Anterior cingulate cortex (tissue), 58 donors: ENCODE measurements at places on chromosomes 16 and 17.
A peak's percentile ranks its signal among the peaks of the same experiment; 100 is the strongest.

DNA sequence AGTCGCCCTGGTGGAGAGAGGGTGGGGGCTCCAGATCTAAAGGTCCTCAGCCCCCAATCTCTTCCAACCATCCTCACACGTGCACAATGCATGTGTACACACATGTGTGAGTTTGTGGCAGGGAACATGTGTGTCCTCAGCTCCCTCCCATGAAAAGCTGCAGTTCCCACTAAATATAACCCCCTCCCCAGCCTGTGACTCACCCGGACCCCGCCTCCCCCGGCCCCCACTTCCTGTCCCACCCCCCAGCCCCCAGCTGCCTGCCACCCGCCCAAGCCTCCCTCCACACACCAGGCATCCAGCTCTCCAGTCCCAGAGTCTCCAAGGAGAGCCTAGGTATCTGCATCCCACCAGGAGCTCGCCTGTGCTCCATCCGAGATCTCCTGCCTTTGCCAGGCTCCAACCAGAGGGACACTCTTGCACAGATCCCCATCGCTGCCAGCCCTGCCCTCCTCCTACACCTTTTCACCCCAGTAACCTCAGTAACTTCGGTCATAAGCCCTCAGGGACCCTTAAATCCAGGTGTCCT is 3.9 kb downstream of the DLG4 start:
- no peak for DNase-seq

DNA sequence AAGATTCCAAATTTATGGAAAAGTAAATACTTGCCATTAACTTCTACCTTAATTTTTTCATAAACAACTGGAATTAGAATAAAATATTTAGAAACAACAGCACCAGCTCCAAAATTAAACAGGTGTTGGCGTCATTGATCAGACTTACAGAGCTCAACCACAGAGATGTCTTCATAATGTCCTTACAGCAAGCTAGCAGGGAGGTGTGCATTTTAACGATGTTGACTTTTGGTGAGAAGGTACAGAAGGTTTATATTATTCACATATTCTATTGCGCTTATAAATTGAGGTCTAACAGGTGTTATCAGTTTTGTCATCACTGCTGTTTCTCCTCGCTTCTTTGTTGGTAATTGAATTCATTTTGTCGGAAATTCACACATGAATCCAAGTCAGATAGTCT is 226.2 kb upstream of the CA10 start:
- no peak for DNase-seq

GRCh38 chr16:71479420-71479819 is 9.7 kb downstream of the ZNF19 start:
- DNase-seq = no peak

DNA sequence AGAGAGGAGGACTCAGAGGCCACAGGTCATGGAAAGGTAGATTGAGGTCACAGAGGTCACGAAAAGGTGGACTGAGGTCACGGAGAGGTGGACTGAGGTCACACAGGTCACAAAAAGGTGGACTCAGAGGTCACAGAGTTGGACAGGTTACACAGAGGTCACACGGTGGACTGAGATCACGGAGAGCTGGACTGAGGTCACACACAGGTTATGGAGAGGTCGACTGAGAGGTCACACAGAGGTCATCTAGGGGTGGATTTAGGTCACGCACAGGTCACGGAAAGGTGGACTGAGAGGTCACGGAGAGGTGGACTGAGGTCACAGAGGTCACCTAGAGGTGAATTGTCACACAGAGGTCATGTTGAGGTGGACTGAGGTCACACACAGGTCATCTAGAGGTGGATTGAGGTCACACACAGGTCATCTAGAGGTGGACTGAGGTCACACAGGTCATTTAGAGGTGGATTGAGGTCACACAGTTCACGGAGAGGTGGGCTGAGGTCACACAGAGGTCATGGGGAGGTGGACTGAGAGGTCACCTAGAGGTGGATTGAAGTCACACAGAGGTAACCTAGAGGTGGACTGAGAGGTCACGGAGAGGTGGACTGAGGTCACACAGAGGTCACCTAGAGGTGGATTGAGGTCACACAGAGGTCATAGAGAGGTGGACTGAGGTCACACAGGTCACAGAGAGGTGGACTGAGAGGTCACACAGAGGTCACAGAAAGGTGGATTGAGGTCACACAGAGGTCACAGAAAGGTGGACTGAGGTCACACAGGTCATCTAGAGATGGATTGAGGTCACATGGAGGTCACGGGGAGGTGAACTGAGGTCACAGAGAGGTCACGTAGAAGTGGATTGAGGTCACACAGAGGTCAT is 26.7 kb upstream of the JPT2 start:
- DNase-seq = no peak

DNA sequence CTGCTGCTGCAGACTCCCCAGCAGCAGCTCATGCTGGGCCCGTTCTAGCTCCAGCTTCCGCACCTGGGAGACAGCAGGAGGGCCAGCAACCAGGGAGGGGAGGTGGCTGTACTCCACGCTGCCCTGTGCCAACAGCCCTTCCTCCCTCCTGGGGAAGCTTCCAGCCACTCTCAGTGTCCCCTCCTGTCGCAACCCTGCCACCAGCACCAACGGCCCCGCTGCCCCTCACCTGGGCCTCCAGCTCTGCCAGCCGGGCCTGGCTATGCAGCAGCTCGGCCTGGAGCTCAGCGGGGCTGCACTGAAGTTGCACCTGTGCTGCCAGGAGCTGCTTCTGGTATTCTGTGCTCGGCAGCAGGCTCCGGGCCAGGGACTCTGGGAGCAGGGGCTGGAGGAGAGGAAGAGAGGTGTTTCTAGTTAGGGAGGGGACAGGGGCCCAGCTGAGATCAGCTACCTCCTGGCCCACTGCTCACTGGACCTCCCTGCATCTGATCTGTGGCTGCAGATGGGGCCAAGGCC is 15.4 kb upstream of the MRPL38 start:
- no peak for DNase-seq

DNA sequence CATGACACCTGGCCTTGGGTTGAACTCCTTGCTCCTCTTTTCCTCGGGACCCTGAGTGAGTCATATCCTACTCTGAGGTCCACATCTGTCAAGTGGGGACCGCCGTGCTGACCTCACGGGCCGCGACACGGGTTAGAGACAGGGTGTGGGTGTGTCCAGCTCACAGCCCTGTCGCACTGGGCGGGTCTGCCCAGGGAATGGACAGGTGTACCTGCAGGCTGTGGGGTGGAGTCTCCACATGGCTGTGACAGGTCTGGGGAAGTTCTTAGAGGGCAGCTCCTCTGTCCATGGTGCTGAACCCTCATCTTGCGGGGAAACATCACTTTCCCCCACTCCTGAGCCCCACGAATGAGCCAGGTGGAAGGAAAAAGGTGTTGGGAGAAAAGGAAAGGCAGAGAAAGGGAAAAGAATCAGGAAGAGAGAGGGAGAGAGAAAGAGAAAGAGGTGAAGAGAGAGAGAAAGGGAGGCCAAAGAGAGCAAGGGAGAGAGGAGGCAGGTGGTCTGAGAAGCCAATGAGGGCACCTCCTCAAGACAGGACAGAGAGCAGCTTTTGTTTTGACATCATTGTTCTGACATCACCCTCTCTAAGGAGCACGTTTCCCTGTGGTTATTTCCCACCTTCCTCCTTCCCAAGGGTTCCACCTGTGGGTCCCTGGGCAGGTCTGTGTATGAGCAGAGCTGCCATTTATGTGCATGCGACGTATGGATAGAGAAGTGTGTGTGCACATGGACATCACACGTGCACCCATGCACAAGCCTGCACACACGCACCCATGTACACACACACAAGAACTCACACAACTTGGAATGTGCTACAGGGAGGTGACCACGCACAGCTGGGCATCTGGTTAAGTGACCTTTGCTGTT is 32.6 kb upstream of the CBFA2T3 start:
- DNase-seq = no peak

- DNase-seq = no peak
These were observed 188.6 kb downstream of the NTN1 start for GRCh38 chr17:9209781-9210370.

GRCh38 chr17:73560661-73561060 is 83.6 kb downstream of the SDK2 start:
- DNase-seq = no peak

- DNase-seq = no peak
These were observed 117.6 kb downstream of the CCT6B start for GRCh38 chr17:34843682-34844081.

DNA sequence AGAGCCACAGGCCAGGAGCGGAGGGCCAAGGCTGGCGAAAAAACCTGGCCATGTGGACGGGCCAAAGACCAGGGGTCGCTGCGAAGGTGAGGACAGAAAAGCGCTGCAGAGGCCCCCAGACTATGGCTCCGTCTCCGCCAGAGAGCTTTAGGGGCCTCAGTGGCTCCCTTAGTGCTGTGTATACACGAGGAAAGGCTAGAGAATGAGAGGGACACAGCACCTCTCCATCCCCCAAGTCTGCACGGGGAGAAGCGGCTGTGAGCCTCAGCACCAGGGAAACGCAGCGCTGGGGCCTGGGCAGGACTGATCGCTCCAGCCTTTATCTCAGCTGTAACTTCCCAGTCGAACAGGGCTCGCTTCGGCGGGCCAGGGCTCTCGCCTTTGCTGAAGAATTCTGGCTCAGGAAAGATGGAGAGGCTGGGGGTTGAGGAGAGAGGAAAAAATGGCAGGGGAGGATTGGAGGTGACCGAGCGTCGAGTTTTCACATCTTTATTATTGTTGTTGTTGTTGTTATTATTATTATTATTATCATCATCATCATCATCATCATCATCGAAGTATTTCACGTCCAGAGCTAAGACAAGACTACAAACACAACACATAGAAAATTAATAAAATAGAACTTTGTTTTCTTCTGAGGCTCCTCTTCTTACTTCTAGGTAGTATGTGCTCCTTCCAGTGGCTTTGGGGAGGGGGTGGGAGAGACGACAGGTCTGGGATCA is 1.9 kb upstream of the HOXB5 start:
- DNase-seq = no peak

GRCh38 chr16:17431968-17432625 is 38.7 kb downstream of the XYLT1 start:
- no peak for DNase-seq

GRCh38 chr16:75703306-75703705 is 2.0 kb upstream of the DUXB start:
- DNase-seq = no peak

DNA sequence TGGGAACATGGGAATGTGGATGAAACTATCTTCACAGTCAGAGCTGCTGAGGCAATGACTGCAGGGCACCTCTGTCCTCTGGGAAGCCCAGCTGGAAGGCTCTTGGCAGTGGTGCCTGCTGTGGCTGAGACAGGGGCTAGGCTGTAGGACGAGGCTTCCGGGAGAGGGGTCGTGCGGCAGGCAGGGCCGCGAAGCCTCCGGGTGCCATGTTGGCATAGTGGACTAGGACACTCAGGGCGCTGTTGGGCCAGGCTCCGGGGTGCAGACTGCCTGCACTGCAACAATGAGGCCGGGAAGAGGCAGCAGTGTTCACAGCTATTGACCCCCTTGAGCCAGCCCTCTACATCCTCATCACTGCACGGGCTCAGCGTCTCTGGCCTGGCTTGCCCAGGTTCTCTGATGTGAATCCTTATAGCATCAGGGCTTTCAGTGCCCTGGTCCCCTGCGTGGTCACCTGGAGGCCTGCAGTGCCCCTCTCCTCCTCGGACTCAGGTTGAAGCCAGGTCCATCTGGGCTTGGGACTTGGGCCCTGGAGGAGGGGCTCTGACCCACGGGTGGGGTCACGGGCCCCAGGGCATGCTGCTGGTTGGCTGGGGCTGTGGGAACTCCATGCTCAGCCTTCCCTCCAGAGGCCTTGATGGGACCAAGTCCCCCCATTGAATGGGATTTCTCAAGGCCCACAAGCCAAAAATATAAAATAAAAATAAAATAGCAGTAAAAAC is 91.6 kb downstream of the TNFRSF13B start:
- DNase-seq = no peak

DNA sequence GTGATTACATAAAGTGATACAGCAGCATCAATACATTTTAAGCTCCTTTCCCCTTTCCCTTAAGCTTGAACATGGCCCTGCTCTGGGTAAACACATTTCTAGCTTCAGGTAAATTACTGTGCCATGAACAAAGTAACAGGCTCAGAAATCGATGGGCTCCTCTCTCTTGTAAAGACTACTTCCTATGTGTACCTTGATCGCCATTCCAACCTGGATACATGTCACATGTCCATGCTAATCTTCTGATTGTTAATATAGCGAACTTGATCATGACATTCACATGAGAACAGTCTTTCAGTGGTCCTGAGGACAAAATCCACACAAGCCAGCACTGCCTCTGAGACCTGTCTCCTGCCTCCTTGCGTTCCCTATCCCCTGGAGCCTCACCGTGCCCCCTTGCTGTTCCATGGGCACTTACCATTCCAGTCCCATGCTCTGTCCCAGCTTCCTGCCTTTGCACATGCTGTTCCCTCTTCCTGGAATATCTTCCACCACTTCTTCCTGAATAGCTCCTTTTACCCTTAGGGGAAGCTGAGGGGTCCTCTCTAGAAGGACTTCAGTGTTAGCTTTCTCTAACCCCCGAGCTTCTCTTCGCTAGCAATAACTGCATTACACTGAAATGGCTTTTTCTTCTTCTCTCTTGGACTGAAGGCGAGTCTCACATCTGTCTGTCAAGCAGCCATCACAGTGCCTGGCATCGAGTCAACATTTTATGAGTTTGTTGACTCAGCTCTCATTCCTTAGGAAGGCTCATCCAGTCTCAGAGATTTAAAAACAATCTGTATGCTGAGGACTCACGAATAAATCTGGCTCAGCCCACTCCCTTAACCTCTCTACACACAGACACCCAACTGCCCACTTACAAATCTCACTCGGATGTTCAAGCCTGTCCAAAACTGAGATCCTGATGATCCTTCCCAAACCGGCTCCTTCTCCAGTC is 93.3 kb downstream of the ASIC2 start:
- no peak for DNase-seq

- DNase-seq = no peak
These were observed 1.1 kb downstream of the CD79B start for GRCh38 chr17:63930951-63931575.

DNA sequence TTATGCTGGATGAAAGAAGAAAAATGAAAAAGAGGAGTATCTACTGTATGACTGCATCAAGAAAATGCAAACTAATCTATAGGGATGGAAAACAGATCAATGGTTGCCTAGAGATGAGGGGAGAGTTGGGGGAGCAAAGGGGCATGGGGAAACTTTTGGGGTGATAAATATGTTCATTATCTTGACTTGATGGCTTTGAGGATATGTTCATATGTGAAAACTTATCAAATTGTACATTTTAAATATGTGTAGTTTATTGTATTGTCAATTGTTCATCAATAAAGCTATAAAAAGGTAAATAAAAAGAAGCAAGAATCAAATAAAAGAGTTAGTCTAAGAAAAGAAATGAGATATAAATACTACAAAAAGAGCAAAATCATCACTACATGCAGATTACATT is 19.7 kb upstream of the SRCIN1 start:
- DNase-seq = no peak

DNA sequence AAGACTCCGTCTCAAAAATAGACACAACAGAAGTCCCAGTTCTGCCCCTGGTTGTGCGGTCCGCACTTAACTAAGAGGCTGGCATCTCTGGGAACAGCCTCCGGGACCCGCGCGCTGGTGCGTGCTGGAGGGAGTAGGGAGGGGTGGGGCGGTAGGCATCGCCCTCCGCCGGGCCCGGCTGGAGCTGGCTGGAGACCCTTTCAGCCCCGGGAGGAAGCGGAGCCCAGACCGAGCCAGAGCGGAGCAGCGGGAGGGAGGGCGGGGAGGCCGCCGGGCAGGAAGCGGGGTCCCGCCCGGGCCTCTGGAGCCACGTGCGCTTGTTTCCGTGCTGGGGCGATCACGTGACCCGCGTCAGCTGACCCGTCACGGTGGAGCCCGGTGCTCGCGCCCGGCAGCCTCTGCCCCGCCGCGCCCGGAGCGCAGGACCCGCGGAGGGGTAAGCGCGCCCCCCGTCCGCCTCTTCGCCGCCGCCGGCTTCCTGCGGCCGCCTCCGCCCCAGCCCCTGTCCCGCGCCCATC is at the start of gene WDR81:
Gene WDR81, plus strand, starts transcription at position 354 of the 518 bp plus-strand sequence. CDS start 256 bp downstream, outside the sequence.
- DNase-seq = peak; percentile 84
